Head of caudate nucleus (tissue), 42 donors: ENCODE measurements at places on chromosomes 1 and 21.

DNA sequence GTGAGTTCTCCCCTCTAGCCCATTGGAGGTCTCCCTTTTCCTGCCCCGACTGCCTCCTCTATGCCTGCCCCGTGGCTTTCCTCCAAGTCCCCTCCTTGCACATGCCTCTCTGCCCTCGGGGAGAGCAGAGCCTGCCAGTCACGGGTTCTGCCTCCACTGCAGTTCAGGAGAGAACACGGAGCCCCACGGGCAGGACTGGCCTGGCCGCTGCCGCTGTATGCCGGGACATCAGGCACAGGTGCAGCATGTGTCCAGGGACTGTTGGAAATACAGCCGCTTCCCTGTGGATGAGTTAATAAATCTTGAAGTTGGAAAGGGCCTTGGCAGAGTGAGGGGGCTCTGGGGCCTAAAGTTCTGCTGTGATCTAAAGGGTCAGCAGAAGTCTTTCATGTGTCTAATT, 676.6 kb downstream of the MATN1 start:
- no peak for DNase-seq

DNA sequence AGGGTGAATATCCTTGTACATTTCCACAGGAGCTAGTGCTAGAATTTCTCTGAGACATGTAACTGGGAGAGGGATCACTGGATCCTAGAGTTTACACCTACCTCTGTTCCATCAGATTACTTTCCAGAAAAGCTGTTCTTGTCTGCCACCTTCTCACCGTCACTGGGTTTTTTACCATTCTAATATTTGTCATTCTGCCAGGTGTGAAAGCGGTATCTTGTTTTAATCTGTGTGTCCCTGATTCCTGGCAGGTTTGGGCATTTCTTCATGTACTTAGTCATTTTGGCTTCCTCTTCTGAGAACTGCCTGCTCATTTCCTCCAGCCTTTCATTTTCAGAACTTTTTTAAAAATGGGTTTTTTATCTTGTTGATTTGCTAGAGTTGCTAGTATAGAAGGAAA, 5.1 kb downstream of the PMF1 start:
- no peak for DNase-seq

GRCh38 chr1:206470692-206471414, 577 bp downstream of the IKBKE start:
- DNase-seq, result no peak

DNA sequence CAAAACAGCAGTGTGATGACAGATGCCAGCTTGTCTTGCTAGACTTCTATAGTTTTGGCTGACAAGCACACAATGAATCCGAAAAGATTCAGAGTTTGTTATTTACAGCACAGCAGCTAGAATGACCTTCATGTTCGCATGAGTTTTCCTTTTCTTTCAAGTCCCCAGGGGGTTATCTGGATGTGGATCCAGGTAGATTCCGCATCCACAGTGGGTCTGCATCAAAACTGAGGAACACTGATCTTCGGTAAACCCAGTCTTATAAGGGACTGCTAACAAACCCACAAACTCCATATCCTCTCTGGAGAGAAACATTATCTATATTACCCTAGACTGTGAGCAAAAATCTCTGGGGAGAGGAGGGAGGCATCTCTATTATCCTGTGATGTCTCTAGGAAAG, 69.0 kb upstream of the DEPDC1 start:
- no peak for DNase-seq

DNA sequence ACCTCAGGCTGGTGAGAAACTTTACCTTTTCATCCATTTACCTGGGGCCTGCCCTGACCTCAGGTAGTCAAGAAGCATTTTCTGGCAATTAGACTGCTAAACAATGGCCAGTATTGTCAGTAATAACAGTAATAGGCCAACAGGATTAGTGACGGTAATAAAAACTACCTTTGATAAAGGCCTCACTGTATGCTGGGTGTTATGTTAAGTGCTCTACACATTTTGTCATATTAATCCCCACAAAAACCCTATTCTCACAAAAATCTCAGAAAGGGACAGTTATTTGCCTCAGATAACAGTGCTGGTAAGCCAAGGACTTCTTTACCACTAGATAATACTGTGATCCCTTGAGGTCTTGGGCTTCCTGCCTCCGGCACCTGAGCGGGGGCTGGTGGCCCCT, 191.4 kb downstream of the FOXD2 start:
- no peak for DNase-seq

DNA sequence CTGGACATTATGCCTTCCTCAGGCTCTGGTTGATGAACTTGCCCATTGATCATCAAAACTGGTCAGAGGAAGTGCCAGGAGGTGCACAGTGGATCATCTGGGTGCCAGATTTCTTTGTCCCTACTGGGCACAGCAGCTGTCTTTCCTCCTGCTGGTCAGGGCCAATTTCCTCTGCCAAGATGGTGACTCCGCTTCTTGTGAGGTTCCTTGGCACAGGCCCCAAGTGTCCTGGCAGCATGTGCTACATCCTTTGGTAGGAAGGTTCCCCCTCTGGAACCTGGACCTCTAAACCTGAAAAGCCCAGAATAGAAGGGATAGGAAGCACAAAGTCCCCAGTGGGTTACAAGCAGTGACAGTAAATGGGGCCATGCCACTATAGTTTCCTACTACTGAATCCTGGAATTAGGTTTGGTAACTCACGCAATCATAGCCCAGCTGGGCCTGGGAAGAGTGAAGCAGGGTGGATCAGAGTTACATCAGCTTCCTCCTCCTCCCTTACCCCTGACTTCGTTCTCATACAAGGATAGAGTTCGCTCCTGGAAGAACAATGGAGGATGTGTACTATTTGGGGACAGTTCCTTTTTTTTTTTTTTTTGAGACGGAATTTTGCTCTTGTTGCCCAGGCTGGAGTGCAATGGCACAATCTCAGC, 147.1 kb downstream of the CNIH3 start:
- DNase-seq, result no peak

GRCh38 chr1:33137800-33138199, 44.0 kb downstream of the TRIM62 start:
- DNase-seq, result peak; percentile 63

DNA sequence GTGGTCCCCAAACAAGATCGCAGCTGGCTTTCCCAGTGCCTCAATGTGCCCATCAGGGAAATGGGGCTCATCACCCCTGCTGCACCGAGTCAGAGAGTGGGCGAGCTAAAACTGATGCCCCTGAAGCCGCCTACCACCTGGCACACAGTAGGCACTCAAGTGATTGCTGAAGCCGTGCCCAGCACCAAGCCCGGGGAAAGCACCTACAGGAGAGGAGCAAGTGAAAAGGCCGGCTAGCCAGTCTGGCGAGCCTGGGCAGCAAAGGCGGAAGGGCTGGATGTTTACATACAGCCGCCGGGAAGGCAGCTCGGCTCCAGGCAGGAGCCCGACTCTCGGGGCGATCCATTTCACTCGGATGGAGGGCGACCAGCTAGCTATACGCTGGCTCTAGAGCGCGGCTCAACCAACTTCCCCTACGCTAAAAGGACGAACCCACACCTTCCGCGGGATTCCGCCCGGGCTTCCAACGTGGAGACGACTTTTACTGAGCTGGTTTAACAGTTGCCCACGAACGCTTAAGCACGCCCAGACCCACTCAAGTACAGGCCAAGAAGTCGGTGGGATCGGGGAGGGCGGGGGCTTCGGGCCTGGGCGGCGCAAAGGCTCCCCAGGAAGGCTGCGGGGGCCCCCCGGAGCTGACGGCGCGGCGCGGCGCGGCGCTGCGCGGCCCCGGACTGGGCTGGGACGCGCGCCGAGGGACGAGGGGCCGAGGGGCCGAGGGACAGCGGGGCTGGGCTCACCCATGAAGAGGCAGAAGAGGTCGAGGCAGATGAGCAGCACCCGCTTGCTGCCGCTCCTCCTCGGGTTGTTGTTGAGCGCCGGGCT, 1.0 kb downstream of the PLPP3 start:
- peak; percentile 30 for DNase-seq

DNA sequence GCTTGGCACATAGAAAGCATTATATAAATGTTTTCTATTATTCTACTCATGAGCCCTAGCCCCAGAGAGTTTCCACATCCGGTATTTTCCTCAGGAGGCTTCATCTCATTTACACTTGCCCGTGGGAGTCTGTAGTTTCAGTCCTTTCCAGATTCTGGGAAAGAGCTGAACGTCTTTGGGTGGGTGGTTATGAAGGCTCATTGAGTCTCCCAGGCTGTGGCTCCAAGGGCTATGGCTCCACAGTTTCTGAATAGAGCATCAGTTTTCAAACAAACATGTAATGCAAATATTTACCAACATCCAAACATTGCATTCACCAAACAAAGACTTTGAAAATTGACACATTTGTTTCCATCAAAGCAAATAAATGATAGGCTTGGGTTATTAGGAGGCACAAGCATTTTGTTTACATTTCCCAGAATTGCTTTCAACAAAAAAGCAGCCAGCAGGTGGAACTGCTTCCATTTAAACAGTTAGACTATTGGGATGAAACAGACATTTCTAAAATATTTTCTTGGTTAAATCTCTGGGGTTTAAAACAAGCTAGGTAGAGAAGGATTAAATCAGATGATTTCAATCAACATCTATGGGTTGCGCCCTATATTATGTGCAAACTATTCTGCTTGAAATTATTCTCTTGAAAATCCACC, 1.3 kb upstream of the LEMD1 start:
- no peak for DNase-seq

DNA sequence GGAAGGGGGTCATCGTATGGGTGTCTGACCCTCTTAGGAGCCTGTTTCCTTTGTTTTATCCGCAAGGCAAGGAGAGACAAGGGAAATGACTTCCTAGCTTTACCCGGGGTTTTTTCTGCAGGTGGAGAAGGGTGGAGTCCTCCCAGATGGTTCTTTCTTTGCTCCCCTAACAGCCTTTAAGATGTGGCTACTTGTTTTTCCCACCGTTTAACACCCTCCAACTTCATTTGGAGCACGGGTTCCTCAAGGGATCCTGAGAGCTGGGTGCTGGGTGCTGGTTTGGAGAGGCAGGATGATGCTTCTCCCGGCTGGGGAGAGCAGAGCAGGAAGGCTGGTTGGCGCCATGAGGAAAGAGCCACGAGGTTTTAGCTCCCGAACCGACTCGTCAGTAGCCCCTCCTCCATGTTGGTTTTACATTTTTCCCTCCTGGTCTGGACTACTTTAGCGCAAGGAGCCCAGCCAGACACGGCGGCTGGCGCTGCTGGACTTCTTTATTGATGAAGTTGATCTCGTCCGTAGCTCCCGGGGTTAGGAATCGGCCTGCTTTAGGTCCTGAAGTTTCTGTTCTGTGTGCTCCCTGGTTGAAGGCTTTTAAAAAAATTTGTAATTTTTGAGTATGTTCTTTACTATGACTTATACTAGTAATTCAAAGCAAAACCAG, 1.4 kb downstream of the UCK2 start:
- peak; percentile 78 for DNase-seq

DNA sequence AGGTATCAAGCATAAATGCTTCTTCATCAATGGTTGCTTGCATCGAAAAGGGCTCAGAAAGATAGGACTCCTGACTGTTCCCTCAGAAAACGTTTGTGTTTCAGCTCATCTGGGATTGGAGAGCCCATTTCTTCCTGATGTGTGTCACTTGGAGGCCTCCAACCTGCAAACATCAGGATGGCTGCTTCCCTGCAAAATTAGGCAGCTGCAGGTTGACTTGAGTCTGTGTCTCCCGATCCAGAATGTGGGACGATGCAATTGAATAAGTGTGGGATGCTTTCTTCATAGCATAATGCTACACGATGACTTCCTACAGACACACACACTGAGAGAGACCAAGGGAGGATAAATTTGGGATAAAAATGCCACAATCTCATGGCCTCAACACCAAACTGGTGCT, 42.2 kb downstream of the OLIG1 start:
- peak; percentile 70 for DNase-seq

DNA sequence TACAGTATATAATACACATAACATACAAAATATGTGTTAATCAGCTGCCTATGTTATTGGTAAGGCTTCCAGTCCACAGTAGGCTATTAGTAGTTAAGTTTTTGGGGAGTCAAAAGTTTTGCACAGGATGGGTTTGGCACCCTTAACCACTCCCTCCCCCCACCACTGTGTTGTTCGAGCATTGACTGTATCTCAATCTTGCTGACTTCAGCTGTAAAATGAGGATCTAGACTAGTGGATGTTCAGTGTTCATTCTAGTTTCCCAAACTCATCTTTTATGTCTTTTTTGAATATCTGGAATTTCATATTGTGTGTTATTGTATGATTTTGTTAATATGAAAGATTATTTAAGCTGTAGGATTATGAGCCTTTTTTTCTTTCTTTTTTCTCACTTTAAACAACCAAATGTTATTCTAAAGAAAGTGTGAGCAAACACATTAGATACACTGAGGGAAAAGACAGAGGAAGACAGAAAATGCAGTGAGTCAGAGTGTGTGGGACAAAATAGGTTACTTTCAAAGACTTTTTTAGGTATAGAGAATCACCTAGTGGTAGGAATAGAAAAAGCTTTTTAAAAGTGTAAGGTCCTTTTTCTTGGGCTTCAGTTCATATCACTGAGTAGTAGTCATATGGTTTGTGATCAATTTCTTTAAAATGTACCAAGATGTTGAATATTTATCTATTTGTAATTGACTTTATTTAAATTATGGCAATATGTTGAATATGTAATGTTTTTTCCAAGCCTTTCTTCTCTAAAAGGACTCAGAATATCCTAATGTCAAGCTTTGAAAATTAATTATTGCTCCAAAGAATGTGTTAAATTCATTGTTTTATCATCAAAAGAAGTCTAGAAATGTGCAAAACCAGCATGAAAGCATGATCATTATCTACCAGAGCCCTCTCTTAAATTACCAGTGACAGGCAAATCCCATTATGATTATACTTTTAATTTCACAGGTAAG, 17.9 kb upstream of the CENPF start:
- no peak for DNase-seq

- DNase-seq, result no peak
Observed at GRCh38 chr1:68594851-68595250, 98.0 kb upstream of the DEPDC1 start.

DNA sequence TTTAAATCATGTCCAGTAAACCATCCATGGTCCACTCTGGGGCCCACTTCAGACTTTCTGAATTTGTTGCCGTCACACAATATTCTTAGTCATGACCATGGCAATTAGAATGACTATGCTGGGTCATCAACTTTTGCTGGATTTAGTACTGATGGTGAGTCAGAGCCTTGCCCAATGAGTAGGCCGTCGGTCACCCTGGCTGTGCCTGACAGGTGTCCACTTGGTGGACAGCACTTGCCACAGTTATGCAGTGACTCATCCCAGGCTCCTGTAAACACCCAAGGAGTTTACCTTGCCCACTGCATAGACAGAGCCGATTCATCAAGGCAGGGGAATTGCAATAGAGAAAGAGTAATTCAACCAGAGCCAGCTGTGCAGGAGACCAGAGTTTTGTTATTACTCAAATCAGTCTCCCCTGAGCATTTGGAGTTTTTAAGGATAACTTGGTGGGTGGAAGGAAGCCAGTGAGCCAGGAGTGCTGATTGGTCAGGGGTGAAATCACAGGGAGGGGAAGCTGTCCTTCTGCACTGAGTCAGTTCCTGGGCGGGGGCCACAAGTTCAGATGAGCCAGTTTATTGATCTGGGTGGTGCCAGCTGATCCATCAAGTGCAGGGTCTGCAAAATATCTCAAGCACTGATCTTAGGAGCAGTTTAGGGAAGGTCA, 333.8 kb downstream of the PTPRU start:
- no peak for DNase-seq

DNA sequence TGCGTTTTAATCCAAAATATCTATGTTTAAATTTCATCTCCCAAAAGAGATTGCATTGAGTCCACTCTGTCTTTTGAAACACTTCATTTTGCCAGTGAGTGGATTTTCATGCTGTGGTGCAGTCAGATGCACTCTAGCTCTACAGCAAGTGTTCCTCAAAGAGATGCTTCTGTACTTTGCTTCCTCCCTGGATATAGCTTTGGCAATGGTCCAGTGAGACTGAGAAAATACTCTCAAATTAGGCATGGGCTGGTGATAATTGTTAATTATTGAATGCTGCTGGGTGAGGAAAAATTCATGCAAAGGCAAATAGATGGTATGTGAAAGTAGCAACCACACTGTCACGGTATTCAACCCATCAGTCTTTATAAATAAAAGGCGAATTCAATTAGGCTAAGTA, 396.9 kb downstream of the ADGRL2 start:
- DNase-seq, result no peak
